ENCODE measurements at places on chromosomes 5 and 9.

DNA sequence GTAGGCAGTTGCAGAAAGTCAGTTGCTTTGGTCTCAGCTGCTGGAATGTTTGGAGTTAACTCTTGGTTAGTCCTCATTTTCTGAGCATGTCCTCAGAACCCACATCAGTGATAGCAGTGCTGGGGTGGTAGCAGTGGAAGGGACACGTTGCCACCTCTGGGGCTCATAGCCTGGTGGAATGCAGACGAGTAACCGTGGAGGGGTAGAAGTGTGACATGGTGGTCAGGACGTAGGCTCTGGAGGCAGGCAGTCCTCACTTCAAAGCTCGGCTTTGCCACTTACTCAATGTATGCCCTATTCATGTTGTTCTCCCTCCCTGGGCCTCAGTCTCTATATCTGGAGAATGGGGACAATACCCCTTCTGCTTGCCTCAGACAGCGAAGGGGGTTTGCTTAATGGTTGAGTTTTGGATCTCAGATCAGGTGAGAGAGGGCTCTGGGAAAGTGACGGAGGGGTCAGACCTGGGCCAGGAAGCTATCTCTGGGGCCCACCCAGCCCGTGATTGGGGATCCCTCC is 62.8 kb downstream of the RGS3 start:
- DNase-seq = no peak

DNA sequence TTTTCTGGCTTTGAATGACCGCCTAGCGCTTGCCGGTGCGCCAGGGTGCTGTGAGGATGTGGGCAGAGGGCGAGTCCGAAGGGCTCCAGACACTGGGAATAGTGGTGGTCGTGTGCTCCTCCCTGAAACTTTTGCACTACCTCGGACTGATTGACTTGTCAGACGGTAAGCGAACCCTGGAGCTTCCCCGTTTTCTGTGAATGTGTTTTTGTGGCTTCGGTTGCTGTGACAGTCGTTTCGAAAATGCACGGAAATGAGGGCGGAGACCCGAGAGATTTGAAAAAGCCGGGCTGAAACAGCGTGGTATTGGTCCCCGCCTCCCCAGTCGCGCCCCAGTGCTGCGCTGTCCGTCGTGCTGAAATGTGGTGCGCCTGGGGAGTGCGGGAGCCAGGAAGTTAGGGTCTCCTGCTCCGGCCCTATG is 102.5 kb upstream of the GABRP start:
- DNase-seq = peak; percentile 29

DNA sequence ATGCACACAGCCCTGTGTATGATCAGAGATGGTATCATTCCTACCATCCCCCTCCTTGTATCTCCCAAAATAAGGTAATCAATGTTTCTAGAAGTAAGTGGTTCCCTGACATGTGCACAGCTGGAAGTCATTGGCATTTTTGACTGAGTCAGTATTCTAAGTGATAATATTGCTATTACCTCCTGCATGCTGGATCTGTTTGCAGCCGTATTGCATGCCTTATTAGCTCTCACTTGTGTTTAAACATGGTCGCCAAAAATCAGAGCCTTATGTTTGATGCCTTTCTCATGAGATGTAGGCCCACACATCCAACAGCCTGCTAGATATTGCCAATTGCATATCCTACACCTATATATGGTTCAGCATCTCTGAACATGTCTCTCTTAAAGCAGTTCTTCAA is 254.3 kb downstream of the CDH12 start:
- no peak for DNase-seq

DNA sequence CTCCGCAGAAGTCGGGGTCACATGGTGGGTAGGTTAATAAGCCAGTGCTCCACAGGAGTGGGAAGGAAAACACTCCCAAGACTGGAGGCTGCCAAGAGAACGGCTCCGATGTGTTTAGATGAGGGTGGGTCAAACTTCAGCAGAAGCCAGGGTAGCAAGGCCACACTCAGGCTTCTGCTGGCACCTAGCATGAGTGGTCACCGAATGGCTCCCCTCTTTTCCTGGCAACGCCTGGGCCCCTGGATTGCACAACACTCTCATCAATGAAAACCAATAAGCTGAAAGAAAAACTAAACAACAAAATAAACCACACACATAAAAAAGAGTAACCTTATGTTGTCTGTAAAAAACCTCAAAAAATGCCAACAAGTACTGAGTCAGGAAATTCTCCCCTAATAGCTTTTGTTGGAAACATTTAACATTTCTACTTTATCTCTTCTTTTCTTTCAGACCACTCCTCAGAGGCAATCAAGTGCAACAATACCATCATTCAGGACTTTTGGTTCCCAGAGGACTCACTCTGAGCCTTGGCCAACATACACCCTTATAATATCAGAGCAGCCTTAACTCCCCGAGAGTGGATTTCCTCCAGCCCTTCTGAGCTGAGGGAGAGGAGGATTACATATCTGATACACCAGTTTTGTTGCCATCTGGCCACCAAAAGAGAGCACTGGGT is 279.9 kb downstream of the ENC1 start:
- no peak for DNase-seq

DNA sequence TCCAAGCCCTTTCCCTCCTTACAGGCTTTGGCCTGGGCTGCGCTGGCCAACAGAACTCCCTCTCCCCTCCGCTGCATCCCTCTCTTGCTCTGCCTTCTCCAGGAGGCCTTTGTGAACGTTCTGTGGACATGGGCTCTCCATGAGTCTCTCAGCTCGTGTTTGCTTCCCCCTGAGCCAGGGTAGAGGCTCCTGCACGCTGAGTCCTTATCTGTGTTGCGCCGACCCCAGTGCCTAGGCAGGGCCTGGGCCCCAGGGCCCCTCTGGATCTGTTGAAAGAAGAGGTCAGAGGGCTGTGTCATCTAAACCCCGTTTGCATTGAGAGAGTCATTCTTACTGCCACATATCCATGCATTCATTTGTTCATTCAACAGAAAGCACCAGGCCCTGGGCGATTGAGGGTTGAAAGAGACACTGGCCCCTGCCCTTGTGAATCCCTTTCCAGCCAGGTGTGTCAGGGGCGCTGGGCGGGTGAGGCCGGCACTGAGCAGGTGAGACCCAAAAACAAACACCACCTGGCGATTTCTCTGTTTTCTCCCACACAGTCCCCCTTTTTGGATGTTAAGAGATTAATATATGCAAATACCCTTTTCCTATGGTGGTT is 111.2 kb upstream of the IER5L start:
- no peak for DNase-seq

DNA sequence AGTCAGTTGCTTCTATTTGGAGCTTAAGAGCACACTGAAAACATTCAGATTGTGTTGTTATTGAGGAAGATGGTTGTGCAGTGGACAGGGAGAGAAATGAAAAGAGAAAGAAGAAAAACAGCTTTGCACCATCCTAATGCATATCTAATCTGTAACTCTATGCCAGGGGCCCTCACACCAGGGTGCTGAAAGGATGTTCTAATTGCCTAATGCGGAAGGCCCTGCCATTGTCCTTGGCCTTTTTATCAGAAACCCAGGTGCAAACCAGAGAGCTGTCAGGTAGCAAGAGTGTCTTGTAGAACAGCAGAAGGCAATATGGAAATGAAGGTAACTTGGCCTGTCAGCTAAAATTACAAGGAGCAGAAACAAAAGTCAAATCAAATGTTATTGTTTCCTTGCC is 384.5 kb upstream of the PIK3R1 start:
- no peak for DNase-seq

DNA sequence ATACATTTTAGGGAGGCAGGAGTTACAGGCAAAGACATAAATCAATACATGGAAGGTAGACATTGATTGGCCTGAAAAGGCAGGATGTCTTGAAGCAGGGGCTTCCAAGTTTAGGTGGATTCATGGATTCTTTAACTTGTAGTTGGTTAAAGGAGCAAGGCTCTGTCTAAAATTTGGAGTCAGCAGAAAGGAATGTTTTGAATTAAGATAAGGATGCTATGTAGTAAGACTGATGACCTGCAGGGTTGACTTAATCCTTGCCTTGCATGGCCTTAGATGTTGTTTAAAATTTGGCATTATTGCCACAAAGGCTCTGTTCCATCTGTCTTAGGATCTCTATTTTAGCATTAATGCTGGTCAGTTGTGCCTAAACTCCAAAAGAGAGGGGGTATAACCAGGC is 171.3 kb downstream of the C5orf15 start:
- no peak for DNase-seq

DNA sequence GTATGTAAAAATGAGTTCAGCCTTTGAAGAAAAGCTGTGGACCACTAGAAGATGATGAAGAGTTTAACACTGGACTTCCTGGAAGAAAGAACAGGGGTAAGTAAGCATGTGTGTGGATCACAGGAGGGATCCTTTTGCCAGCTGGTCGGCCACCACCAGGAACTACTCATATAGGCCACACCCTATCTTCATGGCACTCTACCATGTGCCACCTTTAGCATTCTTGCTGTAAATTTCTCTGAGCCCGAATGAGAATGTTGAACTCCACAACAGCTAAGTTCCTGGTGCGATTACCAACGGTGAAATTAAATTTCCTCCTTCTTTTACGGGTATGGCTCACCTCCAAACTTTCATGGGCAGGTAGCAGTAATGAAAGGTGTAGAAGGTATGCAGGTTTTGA is 102.3 kb downstream of the ATP10B start:
- no peak for DNase-seq

DNA sequence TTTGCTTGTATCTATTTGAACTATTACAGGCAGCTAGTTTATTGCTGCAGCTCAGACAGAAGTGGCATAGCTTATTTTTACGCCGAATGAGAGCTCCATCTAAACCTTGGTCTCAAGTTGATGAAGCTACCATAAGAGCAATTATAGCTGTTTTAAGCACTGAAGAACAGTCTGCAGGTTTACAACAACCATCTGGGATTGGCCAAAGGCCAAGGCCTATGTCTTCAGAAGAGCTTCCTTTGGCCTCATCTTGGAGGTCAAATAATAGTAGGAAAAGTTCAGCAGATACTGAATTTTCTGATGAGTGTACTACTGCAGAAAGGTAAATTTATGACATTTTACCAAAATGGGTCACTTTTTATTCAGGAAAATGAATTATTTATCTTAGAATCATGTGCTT is 67.9 kb downstream of the YTHDC2 start:
- no peak for DNase-seq

- no peak for DNase-seq
Observed at GRCh38 chr5:107875833-107876232, 205.1 kb upstream of the EFNA5 start.

DNA sequence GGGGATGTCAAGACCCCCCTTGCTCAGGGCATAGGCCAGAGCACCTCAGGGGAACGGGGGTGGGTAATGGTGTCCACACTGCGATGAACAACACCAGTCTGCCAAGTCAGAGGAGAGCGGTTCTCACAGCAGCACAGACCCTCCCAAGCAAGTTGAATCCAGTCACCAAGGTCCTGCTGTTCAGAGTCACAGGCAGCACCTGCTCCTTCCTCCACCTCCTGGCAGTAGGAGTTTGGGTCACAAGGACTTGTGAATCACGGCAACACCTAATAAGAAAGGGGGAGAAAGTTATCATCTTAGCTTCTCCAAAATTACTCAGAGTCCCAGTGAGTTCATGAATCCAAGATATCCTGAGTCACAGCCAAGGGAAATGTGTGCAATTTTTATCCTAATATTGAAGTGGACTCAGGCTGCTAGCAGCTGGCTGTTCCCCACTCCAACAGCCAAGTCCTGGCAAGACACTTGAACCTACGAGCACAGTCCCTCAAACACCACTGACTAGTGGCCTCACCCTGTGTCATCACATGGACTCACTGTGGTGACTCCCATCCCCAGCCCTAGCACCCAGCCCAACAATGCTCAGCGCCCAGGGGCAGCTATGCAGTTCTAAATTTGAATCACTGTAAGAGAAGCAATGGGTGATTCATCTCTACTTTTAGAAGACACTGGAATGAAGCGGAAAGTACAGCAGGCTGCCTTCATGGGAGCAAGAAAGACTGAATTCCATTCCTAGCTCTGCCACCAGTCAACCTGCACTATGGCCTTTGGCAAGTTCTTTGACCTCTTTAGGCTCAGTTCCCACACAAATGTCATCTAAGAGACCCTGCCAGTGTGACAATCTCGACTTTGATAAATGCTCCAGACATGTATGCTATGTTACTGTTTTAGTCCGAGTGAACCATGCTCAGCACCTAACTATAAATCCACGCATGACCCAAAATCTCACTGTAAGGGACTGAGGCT is 113.7 kb downstream of the KLHL3 start:
- DNase-seq = no peak

DNA sequence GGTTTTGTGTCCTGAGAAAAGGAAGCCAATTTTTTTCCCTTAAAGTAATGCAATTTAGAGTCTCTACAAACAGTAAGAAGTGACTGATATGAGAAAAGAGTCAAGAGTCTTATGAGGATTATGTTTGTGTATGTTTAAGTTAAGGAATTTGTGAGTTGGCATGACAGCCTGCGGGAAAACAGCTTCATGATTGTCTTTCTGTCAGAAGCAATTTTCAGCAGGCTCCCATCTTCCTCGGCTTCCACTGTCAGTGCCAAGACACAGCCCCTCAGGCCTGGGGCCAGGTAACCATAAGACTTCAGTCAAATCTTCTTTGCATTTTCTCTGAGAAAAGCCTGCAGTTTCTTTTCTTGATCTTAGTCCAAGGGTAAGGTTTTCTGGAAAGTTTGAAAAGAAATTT is 17.0 kb upstream of the SELENOP start:
- DNase-seq = no peak

DNA sequence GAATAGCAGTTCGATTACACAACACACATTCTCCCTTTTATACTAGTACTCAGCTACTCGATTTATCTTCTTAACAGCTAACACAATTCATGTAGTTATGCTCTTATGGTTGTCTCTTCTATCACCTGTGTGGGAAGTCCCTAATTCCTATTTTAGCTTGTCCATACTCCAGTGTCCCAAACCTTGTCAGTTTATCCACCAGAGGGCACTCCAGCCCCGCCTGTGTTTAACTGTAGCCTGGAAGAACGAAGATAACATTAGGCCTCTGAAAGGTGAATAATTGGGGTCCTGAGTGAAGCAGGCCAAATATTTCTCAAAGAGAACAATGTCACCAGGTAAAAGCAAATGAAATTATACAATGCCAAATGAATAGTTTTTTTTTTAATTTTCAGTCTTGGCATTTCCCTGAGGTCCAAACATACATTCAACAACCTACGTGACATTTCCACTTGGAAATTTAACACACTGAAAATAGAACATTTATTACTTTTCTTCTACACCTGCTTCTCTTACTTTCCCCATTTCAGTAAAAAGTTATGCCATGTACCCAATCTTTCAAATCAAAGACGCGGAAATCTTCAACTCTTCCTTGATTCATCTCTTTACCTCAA is 560.7 kb downstream of the HTR1A start:
- no peak for DNase-seq

- DNase-seq = no peak
Observed at GRCh38 chr9:132507670-132508469, 74.5 kb upstream of the BARHL1 start.

- DNase-seq = no peak
Observed at GRCh38 chr9:34630402-34631154, 1.7 kb upstream of the ARID3C start.

- no peak for DNase-seq
Observed at GRCh38 chr9:104329245-104329644, 174.8 kb upstream of the OR13F1 start.

GRCh38 chr9:110186254-110186653 is 21.7 kb downstream of the C9orf152 start:
- no peak for DNase-seq

All from GM06990 (cell line).